ENCODE measurements at places on chromosomes 11 and 22.

DNA sequence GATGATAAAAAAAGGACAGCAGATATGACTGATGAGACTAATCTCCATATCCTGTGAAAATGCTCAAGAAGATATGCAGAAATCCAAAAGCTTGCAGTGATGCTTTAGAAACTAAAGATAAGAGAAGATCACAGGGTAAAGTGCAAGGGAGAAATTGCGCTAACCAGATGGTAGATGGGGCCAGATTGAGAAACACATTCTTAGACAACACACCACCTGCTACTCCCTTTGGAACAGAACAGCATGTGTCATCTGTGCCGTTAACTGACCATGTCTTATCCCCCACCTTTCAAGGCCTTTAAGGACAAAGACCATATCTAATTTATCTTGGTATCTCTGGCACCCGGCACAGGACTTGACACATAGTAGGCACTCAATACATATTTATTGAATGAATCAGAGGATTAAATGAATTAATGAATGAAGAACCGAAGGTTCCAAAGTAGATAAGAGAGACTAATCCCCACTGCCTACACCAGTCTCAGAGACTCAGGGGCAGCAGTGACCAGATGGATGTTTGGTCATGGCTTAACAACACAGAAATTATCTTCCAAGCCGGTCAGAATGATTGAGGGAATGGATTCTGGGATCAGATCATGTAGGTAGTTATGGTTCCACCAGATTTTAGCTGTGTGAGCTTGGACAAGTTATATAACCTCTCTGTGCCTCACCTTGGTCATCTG lies 12.3 kb upstream of the P2RY2 start:
- no peak for DNase-seq

GRCh38 chr11:18768472-18768901 lies 23.1 kb downstream of the PTPN5 start:
- DNase-seq = no peak

DNA sequence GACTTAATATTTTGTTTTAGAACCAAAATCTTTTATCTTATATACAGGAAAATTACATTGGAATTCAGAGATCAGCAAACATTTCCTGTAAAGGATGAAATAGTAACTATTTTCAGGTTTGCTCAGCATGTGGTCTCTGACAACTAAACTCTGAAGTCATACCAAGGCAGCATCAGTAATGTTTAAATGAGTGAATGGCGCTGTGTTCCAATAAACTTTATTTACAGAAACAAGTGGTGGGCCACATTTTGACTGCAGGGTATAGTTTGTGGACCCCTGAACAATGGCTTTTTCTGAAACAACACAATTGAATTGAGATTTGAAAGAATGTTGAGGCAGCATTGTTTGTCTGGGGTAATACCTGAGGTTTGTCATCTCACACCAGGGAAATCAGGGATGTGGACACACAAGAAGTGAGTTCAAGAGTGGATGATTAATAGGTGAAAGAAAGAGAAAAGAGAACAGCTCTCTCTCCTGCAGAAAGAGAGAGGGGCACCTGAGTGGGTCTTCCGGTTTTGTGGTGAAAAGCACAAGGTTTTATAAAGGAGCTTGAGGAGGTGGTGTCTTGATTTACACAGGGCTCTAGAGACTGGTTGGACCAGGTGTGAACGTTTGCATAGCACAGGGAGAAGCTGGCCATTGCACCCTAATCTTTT lies 113.5 kb upstream of the VPREB1 start:
- no peak for DNase-seq

GRCh38 chr11:91305402-91305801 lies 919.2 kb upstream of the FAT3 start:
- DNase-seq = no peak

DNA sequence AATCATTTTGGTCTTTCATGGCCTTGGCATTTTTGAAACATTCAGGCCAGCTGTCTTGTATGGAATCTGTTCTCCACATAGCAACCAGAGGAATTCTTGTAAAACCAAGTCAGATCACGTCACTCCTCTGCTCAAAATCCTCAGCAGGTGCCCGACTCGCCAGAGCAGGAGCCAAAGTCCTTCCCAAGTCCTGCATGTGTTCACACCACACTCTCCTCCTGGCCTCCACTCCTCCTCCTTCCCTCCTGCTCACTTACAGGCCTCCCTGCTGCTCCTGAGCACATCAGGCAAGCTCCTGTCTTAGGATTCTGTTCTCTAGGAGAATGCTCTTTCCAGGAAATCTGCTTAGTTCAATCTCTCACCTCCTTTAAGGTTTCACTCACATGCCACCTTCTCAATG lies 6.9 kb upstream of the PSMC3 start:
- no peak for DNase-seq

GRCh38 chr22:50199251-50199721 lies 1.5 kb upstream of the SELENOO start:
- DNase-seq = no peak

GRCh38 chr11:69661413-69661715 lies 13.8 kb downstream of the LTO1 start:
- no peak for DNase-seq

All from activated CD8-positive, alpha-beta memory T cell treated with anti-CD3 and anti-CD28 coated beads for 24 hours (primary cell).